GM06990 (cell line): ENCODE measurements at places on chromosomes 3 and 15.

DNA sequence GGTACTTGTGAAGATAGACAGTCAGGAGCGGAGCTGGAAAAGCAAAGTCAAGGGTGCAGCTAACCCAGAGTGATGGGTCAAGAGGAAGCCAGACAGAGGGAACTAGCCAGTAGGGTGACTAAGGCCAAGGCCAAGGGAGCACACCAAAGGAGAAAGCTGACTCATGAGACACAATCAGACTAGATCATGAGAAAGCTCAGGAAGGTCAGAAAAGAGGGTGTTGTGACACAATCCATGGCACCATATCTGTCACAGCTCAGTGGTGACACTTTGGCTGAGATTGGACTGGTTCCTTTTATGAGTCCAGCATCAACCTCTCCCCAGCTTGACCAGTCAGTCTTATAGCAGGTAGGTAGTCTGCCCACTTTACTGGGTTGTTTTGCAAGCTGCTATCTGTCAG lies 22.2 kb downstream of the P2RY1 start:
- no peak for DNase-seq

GRCh38 chr15:56034514-56034913 lies 41.1 kb upstream of the NEDD4 start:
- DNase-seq: no peak

- no peak for DNase-seq
These were observed 41.4 kb upstream of the FURIN start for GRCh38 chr15:90826886-90827435.

GRCh38 chr15:47432826-47433225 lies 284.5 kb upstream of the SEMA6D start:
- DNase-seq: no peak

- DNase-seq: no peak
These were observed 56.6 kb upstream of the PRTG start for GRCh38 chr15:55799291-55800212.

- DNase-seq: no peak
These were observed 40.0 kb downstream of the TYRO3 start for GRCh38 chr15:41599061-41599460.

DNA sequence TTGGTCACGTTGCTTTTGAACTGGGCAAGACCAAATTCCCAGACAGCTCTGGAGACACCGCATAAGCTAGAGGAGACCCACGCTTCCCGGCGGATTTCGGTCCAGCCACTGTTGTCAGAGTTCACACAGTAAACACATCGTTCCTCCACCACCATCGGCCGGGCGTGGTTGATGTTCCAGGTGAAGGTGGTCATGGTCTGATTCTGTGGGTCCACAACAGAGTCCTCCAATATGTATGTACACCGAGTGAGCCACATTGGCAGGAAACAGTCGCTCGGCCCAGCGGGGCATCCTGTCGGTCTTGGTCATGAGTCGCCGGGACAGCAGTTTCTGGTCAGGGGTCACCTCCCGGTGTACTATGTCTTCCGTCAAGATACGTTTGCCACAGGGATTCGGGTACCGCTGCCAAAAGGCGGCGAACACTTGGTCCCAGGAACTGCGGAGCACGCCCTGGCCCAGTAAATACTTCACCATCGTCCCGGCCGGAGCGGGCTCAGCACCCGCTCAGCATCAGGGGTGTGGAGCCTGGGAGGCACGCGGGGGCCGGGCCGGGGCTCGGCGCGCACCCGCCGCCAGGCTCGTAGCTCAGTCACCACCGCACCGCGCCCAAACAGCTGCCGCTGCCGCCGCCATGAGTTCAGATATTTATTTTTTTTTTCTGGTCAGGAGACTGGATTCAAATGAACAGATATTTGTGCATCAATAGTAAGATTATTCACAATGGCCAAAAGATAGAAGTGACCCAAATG lies 36.7 kb upstream of the NANOGP8 start:
- DNase-seq: no peak

DNA sequence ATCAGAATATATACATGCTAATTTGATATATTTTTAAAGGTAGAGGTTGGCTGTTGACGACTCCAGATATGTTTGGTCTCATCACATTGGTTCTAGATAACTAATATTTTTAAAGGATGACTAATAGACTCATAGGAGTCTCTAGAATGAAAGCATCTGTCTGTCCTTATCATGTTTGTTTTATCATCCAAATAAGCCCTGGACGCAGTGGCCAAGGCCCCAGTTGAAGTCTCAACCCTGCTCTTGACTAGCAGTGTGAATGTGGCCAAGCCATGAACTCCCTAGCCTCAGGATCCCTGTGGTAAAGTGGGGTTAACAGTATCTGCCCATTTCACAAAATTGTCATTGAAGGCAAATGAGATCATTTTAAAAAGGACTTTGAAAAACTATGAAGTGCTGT lies 53.6 kb downstream of the ABHD2 start:
- no peak for DNase-seq
